ENCODE measurements at places on chromosomes 4 and X. TPM values are rescaled to one million over a fixed set of nuclear protein-coding genes. Genes with fewer than 3 reads are reported as not detected.

DNA sequence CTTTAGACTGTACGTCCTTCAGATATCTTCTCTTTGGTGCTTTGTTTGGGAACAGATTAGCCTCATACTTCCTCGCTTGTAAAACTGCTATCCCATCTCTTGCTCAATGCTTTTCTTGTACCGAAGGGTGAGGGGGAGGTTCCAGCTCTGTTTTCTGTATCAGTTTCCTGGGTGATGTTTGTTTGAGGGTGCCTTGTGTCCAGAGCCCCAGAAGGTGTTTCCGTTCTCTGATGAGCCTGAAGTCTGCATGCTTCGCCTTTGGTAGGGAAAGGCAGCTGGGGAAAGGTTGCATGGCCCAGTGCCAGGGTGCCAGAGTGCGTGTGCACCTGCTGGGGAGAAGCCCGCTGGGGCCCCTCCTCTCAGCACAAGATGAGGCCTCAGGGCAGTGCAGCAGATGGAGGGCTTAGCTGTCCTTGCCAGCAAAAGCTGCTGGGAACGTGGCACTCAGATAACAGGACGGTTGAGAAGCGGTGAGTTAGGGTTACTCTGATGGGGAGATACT, 73.7 kb downstream of the TBL1X start:
- no peak for DNase-seq

GRCh38 chr4:12399781-12400180, 971.1 kb upstream of the HS3ST1 start:
- DNase-seq = no peak

DNA sequence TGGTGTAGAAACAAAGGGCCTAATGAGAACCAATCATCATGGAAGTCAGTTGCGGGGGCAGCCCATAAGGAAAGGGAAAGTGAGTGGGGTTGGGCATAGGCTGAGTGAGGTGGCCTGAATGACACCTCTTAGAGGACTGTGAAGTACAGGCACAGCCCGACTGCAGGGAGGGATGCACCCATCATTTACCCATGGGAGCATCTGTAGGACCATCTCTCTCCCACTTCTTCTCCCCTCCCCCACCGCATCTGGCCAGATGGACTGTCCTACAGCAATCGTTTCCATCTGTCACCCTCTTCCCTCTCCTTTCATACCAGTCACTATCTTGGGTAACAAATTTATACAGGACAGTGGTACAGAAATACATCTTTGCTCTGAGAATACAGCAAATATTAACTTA, 4.2 kb downstream of the STBD1 start:
- no peak for DNase-seq

DNA sequence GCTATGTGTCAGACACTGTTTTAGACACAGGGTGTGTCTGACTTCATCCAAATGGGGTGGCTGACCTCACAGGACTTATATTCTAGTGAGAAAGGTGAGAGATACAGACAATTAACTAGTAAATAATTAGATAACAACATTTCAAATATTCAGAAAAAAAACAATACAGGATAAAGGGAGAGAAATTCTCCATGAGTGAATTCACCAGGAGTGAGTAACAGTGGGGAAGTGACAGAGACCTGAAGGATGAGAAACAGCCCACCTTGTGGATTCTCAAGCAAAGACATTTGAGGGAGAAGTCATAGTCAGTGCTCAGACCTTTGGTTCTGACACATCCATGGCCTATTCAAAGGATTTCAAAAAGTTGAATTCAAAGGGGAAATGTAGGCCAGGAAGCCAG, 627.9 kb downstream of the IQCM start:
- no peak for DNase-seq

GRCh38 chr4:21753084-21753760, 195.3 kb downstream of the KCNIP4 start:
- no peak for DNase-seq

GRCh38 chrX:77949840-77950239, 19.6 kb downstream of the PGAM4 start:
- no peak for DNase-seq

DNA sequence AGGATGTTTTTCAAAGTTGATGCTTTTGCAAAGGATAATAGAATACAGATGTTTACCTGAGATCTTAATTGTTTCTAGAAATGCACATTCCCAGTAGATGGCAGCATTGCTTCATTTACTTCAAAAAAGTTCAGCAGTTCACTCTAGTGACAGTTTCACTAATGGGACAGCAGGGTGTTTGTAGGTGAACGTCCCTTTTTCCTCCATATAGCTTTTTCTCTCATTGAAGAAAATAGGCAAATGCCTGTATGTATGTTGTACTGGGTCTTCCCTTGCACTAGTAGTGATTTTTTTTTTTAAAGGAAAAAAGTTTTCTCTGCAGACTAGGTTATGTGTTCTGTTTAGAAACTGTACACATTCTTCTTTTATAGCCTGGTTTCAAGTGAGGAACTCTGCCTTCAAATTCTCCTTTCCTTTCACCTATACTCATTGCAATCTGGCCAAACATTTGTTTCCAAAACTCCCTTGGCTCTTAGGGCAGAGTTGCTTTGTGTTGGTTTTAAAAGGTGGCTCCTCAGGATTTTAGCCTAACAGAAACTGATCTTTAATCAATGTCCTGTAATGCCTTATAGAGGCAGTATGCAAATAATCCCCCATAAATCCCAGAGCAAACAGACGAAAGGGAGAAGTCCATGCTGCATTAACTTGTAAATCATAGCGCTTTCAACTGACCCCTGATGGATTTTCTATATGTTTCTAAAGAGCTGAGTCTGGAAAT, 86.3 kb downstream of the EGF start:
- no peak for DNase-seq

DNA sequence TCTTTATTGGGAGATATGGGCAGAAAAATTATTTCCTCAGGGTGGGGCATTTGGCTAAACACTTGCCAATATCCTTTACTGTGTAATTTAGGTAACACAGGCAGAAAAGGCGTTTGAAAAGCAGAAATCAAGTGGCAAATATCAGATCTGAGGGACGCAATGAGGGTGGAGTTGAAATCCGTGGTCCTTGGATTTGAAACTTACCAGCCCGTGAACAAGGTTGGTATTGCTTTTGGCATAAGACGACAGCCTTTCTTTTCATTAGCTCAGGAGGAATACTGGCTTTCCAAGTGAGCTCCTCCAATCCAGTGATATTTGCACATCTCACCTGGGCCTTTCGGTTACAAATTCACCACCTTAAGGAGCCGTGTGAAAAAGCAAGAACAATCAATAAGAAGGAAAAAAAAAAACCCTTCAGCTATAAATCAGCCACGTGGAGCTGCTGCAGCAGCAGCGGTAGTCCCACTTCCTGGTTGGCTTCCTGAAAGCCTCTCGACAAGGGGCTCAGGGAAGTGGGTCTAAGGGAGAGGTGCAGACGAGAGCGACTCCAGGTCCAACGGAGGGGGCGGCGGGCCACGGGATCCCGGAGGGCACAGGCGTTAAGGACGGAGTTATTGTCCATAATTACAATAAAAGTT, 734 bp upstream of the GALNT7 start:
- no peak for DNase-seq

DNA sequence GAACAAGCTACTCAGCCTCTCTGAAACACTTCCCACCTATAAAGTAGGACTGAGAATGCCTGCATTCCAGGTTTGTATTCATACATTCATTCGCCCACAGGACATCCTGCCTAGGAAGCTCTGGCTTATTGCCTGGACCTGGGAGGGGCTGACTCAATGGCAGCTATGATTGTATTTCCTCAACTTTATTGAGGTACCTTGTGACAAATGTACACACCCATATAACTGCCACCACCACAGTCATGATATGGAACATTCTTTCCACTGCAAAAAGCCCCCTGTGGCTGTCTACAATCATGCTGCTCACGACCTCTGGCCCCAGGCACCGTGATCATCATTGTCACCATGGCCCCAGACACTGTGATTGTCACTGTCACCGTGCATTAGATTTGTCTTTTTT, 68.3 kb downstream of the ABLIM2 start:
- DNase-seq = no peak

DNA sequence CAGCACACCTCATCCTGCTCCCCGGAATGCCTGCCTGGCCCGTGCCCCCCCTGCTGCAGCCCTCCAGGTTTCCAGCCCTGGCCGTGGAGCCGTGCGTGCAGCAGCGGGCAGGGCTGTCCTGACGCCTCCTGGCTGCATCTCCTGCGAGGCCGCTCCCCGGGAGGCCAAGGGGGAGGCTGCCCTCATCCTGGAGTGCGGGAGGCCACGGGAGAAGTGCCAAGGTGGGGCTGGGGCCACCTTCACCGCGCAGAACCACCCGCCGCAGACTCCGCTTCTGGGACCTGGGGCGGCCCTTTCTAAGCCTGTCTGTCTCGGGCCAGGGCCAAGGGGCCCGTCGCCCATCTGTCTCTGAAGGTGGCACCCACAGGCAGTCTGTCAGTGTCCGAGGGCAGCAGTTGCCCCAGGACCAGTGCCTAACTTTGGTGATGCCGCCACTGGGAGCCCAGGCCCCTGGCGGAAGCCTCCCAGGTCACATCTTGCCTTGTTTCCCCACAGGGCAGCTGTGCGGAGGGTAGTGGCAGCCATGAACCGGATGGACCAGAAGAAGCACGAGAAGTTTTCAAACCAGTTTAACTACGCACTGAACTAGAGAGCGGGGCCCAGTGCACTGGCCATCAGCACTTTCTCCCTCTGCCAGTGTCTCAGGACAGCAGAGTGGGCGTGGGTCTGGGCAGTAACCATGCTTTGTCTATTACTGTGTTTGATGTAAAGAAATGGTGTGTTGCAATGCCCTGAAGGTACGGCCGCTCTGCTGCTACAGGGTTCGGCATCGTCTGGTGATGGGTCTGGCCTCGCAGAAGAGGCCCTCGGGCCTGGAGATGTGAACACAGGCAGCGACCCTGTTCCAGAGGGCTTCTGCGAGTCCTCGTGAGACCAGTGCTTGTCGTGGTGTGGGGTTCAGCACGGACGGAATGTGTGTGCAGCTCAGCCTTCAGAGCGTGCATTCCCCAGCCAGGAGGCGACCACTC, 20.6 kb downstream of the NKX1-1 start:
- DNase-seq = no peak

DNA sequence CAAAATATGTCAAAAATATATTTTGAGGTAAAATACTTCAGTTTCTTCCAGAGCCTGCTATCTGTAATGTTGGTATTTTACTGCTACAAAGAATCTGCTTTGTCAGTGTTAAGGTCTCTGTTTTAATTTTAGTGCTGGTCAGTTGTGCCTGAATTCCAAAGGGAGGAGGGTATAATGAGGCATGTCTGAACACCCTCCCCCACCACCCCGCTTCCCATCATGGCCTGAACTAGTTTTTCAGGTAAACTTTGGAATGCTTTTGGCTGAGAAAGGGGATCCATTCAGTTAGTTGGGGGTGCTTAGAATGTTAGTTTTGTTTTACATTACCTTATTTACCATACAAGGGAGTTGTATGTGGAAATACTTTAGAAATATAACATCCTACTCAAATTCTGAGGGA, 158.5 kb downstream of the MID1IP1 start:
- no peak for DNase-seq

GRCh38 chr4:89305712-89306437, 1.7 kb downstream of the GPRIN3 start:
- DNase-seq = no peak

GRCh38 chr4:76630741-76631140, 195.7 kb downstream of the SHROOM3 start:
- no peak for DNase-seq

DNA sequence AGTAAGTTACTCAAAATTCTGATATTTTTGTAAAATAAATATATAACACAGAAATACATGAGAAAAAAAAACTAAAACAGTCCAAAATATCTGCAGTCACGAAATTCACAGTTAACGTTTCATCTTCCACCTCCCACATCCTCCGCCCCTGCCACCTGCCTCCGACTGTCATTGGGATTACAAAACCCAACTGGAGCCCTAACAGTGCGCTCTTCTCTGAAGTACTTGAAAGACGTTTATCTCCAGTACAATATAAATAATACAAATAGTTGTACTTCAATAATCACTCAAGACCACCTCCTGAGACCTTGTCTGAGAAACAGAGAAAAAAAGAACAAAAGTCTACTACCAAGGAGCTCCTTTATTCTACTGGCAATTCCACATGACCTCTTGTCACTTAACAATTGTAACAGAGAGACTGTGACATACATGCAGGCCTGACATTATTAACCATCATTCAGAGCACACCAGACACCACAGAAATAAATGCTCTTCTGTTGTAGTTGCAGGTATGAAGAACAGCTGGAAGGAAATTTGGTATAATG, 280.6 kb downstream of the PPP3CA start:
- no peak for DNase-seq

DNA sequence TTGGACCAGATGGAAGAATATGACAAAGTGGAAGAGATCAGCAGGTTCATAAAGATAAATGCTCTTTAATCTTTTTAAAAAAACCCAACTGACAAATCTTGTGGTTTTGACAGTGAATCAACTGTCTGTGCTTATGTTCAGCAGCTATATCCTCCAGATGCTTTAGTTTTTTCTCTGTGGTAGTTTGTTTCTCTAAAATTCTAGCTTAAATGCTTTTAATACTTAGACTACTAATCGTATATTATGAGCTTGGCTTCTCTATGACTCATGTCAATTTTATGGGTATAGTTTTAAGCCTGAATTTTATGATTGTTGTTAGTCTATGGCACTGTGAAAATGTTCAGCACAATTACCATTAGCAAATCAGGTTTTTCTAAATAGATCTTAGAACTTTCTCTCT, 12.9 kb downstream of the HHIP start:
- DNase-seq = no peak

DNA sequence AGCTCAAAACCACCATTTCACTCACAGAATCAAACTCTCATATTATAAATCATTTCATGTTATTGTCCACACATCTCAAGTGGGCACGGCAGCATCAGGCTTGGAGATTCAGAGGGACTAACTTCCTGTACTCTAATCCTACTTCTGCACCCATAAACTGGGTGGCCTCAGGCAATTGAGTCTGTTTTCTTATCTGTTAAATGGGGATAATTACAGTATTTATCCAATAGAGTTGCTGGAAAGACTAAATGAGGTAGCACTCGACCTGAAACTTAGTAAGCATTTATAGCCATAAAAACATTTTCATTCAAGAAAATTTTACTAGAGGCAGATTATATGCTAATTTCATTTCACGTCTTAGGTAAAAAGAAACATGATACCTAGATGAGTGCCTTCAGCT, 13.0 kb downstream of the TBC1D1 start:
- no peak for DNase-seq

The H2BW2 gene
- total RNA-seq = not detected

The COX7B2 gene
- not detected for total RNA-seq

GRCh38 chrX:53481816-53482465, 47.8 kb upstream of the HSD17B10 start:
- DNase-seq = no peak

- DNase-seq = no peak
Measured at GRCh38 chr4:108751321-108751720, 11.5 kb downstream of the ETNPPL start.

The CPZ gene
- 4.9 TPM for total RNA-seq

The TEX11 gene
- total RNA-seq = not detected

DNA sequence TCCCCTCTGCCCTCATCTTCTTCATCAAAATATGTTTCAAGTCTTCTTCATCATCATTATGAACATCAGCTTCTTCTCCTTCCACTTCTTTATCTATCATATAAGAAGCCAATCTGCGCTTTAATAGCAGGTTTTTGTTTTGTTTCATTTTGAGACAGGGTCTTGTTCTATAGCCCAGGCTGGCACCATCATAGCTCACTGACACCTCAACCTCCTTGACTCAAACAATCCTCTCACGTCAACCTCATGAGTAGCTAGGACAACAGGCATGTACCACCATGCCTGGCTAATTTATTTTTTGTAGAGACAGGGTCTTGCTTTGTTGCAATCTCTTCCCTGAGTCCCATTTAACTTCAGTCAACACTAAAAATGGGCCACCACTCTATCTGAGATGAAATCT, 27.0 kb downstream of the PRDM5 start:
- no peak for DNase-seq

The MGARP gene
- 1.7 TPM for total RNA-seq

The RASL11B gene
- 2.7 TPM for total RNA-seq

Measured in type B pancreatic cell (in vitro differentiated cells).